ENCODE measurements at places on chromosomes 5 and 9.
A peak's percentile ranks its signal among the peaks of the same experiment; 100 is the strongest.

DNA sequence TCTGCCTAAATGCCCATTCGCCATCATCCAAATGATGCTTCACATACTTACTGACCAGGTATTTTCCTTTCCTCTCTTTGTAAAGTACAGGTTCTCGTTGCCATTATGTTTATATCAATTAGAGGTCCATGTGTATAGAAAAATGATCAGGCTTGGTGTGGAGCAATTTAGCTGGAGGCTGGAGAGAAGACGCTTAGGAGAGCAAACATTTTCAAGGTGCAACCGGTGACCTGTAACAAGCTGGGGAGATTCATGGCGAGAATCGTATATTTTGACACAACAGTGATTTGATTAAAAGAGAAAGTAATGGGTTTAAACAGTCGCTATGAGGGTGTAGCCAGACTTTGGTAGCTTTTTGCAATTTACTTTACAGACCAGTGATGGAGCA, 170.9 kb upstream of the TBCA start:
- no peak for DNase-seq

- no peak for DNase-seq
Measured at GRCh38 chr5:53041071-53041692, 52.0 kb downstream of the ITGA2 start.

GRCh38 chr5:84445049-84445685, 60.5 kb upstream of the EDIL3 start:
- DNase-seq = no peak

DNA sequence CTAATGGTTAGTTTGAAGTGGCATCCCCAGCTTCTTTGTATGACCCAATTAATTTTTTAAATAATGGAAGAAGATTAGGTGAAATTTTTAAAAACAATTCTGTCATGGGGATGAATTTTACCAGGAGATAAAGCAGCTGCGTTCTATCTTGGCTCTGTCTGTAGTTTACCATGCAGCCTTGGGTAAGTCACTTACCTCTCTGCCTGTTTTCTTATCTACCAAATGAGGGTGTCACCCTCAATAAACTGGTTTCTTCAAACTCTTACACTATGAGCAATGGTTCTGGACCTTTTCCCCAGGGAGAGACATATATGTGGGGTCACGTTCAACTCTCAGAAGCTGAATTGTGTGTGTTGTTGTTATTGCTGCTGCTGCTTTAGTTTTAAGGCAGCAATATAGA, 71.7 kb downstream of the TEX10 start:
- no peak for DNase-seq

- no peak for DNase-seq
Measured at GRCh38 chr9:25733336-25733982, 55.2 kb upstream of the TUSC1 start.

GRCh38 chr9:37471942-37472684, 6.9 kb upstream of the ZBTB5 start:
- no peak for DNase-seq

DNA sequence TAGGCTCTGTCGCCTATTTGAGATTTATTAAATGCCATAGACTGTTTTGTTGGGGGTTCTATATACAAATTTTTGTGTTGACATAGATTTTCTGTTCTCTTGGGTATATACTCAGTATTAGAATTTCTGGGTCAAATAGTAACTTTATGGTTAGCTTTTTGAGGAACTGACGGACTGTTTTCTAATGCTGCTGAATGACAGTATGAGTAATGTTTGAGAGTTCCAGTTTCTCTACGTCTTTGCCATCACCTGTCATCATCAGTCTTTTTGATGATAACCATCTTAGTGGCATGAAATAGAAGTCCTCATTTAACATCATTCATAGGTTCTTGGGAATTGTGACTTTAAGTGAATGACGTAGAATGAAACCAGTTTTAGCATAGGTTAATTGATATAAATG, 60.1 kb downstream of the CCDC171 start:
- no peak for DNase-seq

GRCh38 chr5:96297867-96298266, 135.2 kb downstream of the PCSK1 start:
- DNase-seq = no peak

DNA sequence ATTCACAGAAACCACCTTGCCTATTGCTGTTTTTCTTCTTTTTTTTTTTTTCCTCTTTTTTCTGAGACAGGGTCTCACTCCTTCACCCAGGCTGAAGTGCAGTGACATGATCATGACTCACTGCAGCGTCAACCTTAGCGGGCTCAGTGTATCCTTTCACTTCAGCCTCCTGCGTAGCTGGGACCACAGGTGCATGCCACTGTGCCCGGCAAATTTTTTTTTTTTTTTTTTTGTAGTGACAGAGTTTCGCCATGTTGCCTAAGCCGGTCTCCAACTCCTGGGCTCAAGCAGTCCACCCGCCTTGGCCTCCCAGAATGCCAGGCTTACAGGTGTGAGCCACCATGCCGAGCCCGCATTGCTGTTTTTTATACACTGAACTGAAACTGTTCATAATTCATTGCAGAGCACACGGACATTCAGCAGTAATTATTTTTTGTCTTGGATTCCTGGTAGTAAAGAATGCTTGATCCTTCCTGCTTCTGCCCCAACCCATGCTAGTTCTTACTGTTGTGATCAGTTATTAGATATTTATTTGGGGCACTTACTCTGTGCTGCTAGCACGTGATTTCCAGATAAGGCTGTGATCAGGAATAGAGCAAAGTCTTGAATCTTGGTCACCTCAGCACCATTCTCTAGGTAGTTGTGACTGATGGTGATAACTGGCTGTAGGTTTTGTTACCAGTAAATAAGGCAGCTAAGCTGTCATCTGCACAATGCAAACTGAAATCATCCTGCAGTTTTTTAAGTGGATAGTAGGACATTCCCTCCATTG, 14.0 kb downstream of the MAP3K1 start:
- DNase-seq = peak; percentile 51

DNA sequence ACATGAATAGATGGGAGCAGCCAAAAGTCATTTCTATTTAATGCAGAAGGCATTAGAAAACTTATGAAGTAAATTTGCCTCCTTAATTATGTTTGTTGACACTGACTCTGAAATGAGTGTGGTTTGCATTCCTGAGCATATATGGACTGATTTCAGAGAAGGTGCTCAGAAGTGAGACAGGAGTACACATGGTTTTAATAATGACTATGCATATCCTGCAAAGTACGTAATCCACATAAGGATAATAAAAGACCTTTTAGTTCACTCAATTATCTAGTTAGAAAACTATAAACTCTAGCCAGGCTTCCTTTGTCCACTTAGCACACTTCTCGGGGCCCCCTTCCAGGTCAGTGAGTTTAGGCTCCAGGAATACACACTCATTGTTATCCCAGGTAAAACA, 75.7 kb upstream of the SNX2 start:
- no peak for DNase-seq

DNA sequence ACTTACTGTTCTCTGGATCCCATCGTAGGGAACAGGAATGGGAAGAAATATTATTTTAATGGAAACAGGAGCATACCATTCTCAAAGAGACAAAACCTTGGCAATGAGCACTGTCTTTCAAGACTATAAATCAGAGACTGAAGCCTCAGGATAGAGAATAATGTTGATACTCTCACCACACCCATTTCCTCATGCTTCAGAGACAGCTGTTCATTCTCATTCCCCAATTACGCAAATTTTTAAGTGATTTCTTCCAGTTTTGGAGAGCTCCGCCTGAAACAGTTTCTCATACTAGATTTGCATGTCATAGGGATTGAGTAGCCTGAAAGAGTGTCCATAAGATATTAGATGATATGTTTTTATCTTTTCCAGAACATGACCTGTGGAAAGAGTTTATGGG, 290.5 kb upstream of the RASA1 start:
- DNase-seq = no peak

- DNase-seq = no peak
Measured at GRCh38 chr5:107855171-107855570, 184.4 kb upstream of the EFNA5 start.

DNA sequence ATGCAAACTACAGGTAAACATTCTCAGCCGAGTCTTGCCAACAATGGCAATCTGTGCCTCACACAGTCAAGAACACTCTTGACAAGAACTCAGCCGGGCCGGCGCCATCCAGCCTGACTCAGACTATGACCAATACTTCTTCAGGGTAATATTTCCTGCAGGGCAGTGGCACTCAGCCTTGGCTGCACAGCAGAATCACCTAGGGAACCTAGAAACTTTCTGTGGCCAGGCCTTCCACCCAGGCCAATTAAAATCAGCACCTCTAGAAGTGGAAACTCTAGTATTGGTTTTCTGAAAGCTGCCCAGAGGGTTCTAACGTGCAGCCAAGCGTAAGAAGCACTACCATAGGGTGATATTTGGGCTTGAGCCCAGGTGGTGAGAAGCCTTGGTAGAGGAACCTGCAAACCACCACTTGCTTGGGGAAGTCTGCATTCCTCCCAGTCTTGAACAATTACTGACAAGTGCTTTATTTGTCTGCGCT, 120.6 kb downstream of the TTLL11 start:
- no peak for DNase-seq

DNA sequence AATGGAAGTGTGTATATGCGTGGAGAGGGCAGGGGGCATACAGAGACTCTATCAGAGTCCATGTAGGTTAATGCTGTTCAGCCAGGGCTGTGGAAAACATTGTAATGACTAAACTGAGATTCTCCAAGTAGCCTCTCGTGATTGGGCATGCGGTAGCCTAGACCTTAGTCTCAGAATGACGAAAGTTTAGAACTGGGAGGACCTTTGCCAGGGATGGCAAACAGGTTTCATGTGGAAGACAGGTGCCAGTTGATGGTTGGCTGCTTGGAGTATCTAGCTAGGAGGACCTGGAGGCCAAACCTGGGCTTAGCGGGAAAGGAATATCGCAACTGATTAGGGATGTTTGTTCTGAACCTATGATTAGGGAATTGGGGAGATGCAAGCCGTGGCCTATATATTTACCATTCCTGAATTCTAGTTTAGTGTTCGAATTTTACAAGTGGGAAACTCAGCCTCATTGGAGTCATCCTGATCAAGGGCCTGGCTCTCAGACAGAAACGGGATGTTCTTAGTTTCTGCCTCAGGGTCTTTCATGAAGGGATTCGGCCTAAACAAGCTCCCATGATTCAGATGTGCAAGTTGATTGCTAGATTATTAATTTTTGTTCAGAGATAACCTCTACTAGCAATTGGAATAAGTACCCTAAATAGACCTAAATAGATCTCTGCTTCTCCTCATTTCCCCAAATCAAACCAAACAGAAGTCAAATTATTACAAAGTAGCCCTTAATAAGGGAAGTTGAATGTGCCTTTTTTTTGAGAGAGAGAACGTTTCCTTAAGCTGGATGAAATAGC, 26.8 kb upstream of the TJP2 start:
- DNase-seq = no peak

GRCh38 chr5:148996270-148996669, 66.6 kb downstream of the SH3TC2 start:
- no peak for DNase-seq

- no peak for DNase-seq
Measured at GRCh38 chr5:151870820-151871219, 53.8 kb downstream of the GLRA1 start.

- DNase-seq = no peak
Measured at GRCh38 chr9:76812591-76812990, 48.4 kb downstream of the PCA3 start.

DNA sequence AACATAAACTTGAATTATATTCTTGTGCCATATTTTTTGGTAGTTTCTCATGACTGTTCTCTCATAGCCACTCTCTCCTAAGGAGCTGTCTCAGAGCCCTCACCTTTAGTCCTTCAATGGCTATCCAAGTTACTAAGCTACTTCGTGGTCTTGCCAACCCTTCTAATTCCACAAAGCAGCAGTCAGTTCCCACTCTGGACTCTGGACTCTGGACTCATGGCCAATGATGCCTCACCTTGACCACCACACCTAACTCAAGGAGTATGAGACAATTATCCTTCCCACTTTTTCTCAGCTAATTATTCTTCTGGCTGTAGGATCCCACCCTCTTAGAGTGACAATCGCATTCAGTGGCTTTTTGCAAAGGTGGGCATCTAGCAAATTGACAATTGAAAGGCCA, 42.2 kb downstream of the TUSC1 start:
- no peak for DNase-seq

GRCh38 chr9:97979788-97980478, 3.2 kb upstream of the ANP32B start:
- no peak for DNase-seq

DNA sequence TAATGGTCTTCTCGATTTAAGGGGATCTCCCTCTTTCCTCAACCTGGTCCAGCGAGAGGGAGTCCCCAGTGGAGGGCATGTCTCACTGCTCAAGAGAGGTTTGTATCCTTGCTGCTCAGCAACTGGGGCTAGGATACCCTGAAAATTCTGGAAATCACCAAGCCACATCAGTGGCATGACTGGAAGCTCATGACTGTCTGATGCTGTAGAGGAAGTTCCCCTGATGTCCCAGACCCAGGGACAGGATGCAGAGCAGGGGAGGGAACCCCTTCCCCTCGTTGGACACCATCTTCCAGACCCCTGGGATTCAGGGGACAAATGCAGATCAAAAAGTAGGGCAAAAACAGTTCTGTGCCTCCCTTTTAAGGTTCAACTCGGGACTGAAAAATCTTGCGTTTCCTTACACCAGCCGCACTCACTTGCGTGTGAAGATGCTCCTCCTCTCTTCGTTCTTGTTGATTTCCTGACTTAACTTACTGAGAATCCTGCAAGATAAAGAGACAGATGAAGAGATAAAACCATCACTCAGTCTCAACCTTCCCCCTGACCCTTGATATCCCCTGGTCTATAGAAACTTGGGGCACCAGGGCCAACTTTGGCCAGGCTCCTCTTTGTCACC, 22.1 kb downstream of the LCP2 start:
- DNase-seq = no peak

Measured in activated T-helper 1 cell treated with anti-CD3 and anti-CD28 coated beads, Interleukin-2, amount 50 U/mL, for 16 hours (primary cell).